Activated CD4-positive, CD25-positive, alpha-beta regulatory T cell treated with anti-CD3 and anti-CD28 coated beads, Interleukin-2, amount 50 U/mL, for 72 hours (primary cell): ENCODE measurements at places on chromosomes 7 and 10.

DNA sequence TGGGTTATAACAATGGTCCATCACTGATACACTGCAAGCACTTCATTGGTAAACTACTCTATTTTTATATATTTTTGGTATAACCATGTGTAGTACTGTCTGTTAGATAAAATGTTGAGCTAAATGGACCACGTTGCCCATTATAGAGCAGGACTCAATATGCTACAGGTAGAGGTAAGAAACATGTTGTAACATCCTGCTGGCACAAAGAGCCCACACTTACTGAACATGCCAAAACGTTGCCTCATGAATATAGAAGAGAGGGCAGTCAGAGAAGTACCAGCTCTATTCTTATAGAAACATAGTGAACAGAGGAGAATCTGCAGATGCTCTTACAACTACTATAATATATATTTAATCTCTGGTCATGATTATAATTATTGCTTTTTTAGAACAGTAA is 18.4 kb upstream of the MET start:
- no peak for DNase-seq

GRCh38 chr7:31327071-31327470 is 13.5 kb downstream of the NEUROD6 start:
- no peak for DNase-seq

DNA sequence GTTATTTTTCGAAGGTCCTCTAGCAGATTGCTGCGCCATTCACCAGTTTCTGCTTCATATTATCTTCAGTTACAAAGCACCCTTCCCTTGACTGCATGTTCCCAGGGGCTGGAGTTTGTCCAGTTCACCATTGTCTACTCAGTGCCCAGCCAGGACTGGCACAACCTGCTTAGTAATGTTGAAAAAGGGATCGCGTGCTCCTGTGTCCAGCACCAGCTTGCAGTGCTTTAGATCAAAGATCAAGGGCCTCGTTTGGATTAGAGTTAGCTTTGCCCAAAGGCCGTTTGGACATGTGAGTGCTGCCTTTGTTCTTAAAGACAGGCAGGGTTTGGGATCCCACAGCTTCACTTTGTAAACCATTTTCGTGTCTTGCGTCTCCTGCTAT is 867 bp downstream of the ATP6V0E2 start:
- no peak for DNase-seq

- no peak for DNase-seq
Observed at GRCh38 chr7:30549931-30550493, 44.7 kb upstream of the GARS1 start.

DNA sequence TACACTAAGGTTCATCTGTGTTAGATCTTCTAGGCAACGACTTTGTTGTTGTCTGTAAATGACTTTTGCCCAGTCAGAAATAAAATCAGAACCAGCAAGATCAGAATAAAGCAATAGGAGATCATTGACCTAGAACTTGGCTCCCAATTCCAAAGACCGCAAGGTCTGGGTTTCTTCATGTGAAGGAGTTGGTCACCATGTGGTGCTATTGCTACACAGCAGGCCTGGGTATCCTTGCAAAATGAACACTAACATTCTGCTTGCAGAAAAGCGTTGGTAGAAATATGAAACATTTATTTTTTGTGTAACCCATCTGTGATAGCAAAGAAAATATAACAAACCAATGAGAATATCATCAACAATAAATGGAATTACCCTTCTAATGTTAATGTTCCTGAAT is 831.0 kb downstream of the NXPH1 start:
- DNase-seq, result no peak

GRCh38 chr7:158268816-158269535 is 318.6 kb downstream of the PTPRN2 start:
- DNase-seq, result no peak

GRCh38 chr7:96111405-96111804 is 210.5 kb downstream of the SLC25A13 start:
- DNase-seq, result no peak

GRCh38 chr10:47397256-47397655 is 13.2 kb upstream of the ZNF488 start:
- DNase-seq, result no peak

GRCh38 chr10:106384496-106384895 is 780.0 kb downstream of the SORCS1 start:
- DNase-seq, result no peak

DNA sequence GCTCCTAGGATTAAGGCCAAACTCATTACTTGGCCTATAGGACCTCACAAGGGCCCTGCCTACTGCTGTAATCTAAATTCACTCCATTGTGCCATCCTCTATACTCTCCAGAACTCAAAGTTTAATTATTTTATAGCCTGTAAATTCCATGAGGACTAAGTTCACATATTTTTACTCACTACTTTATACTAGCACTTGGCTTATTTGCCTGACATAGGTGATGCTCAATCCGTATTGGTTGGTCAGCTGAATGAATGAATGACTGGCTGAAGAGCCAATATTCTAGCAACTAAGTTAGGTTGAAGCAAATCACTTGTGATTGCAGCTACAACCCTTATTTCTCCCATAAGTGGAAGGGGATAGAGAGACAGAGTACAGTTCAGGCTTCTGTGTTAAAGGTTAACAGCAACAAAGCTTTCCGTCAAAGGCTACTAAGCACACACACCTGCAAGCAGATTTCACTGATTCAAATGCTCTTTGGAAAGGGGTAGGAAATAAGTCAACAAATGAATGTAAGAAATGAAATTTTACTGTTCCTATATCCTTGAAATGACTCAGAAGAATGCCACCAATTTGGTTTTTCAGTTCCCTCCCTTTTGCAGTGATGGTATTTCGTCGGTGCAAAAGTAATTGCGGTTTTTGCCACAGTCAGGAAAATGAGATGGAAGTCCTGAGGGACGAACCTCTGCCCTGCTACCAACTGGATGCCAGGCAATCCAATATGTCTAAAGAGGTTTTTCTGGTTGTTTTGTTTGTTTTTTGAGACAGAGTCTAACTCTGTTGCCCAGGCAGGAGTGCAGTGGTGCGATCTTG is 120.7 kb downstream of the COL28A1 start:
- DNase-seq, result no peak

DNA sequence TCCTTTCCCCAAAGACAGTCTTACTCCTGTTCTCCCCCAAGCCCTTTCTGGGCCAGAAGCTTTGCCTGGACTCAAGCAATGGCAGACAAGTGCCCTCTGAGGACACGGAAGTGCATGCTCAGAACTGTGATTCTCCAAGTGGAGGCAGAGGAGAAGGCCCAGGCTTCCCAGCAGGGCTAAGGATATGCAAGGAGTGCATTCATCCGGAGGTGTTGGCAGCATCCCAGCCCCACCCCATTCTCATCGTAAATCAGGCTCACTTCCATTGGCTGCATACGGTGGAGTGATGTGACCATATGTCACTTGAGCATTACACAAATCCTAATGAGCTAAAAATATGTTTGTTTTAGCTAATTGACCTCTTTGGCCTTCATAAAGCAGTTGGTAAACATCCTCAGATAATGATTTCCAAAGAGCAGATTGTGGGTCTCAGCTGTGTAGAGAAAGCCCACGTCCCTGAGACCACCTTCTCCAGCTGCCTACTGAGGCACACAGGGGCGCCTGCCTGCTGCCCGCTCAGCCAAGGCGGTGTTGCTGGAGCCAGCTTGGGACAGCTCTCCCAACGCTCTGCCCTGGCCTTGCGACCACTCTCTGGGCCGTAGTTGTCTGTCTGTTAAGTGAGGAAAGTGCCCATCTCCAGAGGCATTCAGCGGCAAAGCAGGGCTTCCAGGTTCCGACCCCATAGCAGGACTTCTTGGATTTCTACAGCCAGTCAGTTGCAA is 1.4 kb upstream of the RBP3 start:
- DNase-seq, result no peak

DNA sequence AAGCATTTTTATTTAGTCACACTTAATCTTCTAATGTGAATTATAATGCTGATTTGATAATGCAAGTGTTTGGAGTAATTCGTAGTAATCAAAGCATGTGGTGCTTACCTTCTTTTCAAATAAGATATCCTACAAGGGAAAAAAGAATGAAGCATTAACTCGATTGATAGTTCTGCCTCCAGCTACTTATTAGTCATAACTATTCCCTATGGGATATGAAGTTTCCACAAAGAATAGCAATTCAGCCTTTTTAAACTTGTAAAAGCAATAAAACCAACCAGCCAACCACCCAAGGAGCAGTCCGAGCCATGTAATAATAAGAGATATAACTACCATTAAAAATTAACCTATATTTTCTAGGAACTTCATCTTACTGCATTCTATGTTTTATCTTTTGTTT is 11.6 kb downstream of the COL28A1 start:
- DNase-seq, result no peak

DNA sequence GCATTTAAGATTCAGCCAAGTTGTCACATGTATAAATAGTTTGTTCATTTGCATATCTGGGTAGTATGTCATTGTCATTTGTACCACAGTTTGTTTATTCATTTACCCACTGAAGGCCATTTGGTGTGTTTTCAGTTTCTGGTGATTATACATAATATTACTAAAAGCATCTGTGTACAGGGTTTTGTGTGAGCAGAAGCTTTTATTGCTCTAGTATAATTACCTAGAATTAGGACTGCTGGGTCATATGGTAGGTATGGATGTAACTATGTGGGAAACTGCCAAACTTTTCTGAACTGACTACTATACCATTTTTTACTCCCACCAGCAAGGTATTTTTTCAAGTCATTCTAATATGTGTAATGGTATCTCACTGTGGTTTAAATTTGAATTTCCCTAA is 584.0 kb upstream of the GHITM start:
- no peak for DNase-seq

DNA sequence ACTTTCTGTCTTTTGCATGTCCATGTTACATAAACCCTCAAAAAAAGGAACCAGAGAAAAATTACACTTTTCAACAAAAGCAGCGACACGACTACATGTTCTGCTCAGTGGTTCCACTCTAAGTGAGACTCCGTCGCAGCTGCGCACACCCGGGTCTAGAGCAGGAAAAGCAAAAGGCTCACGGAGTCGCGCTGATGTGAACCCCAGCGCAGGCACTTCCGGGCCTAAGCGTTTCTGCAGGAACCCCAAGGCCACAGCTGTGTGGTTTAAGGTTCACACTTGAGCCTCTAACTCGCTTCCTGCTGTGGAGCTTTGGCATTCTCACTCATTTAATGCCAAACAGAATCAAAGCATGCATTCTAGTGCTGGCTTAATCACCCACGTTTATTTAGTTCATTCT is 240.3 kb downstream of the DNAJB6 start:
- no peak for DNase-seq

DNA sequence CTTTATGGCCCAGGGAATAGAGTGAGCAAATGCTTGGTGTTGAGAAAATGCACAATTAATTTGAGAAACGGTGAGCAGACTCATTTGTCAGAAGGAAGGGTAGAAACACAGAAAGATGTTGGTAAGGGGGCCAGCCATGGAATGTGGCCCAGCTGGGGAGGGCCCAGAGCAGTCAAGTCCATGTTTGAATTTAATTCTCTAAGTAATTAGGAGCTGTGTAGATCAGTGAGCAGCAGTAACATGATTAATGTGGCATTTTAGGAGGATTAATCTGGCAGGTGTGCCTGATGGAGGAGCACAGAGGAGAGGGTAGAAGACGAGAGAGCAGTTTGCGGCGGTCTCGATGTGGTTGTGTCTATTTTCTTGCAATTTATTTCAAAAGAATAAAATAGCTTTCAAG is 218.7 kb downstream of the FRMD4A start:
- no peak for DNase-seq

- DNase-seq, result no peak
Observed at GRCh38 chr10:4809156-4809555, 16.9 kb upstream of the AKR1E2 start.

DNA sequence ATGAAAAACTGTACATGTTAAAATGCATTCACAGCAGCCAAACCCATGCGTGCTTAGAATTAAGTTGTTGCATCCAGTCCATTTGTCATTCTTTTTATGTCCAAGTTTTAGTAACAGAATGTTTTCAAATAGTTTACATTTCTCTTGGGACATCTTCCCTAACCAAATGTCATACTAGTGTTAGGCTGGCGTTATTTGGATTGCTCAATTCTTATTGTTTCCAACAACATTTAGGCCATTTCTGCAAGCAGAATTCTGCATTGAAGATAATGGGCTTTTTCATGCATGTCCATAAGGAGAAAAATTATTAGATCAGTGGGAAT is 203.0 kb downstream of the HIBADH start:
- DNase-seq, result no peak

GRCh38 chr7:13551503-13551902 is 438.0 kb downstream of the ETV1 start:
- DNase-seq, result no peak

DNA sequence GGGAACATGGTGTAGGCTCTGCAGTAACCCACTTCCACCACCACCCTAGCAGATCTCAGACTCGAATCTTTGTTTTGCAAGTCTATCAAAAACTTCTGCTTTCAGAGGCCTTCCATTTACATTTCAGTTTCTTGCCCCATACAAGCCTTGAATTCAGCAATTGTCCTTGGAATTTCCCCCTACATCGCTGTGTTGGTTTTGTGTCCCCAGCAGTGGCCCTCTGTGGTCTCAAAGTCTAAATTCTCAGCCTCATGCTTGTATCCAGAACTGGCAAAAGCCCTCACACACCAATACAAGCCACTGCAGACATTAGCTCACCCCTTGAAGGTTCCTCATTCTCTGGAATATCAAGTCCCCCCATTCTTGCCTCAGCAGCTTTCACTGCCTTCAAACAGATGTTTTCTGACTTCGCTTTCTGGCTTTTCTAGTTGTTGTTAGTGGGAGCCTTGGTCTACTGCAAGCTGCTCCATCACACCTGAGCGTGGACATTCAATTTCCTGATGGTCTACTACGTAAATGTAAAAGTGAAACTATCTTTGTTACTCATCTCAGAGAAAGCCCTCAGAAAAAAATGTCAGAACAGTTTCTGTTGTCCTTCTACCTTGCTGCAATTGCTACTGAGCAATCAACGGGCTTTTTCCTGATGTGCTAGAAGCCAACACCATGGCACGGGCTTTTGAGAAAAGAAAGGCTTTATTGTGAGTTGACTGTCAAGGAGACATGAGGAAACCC is 1.8 kb upstream of the NUB1 start:
- no peak for DNase-seq

DNA sequence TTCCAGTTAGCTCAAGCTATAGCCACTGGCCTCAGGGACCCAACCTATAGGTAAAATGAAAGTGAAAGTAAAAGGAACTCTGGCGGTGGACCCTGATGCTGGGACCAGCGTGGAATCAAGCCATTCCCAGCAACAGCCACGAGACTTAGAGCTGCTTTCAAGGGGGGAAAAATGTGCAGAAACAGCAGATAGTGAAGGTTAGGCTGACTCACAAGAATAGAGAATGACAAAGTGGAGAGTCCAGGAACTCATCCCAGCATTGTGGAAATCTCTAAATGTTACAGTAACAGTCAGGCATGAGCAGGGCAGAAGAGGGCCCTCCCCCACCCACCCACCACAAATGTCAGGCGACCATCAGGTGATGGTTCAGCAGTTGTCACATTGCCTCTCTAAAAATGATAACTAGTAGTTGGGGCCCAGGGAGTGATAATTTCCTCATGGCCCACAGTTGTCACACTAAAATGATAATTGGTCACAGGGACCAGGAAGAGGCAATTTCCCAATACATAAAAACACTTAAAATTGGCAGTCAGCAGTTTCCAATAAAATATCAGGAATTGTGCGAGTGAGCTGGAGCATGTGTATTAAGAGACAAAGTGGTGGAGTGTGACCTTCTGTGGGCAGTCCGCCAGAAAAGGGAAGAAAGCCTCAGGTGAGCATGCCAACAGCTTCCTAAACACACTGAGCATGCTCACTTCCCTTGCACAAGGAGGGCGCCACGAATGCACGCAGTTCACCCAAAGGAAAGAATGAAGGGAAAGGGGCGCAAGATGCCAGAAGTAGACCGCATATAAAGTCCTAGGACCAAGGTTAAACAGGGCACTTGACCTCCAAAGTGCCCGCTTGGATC is 129.8 kb upstream of the PPP1R3A start:
- DNase-seq, result no peak

GRCh38 chr7:44541028-44541869 is at the start of gene NPC1L1:
TSS of gene NPC1L1 (minus strand) at chr7:44541330. CDS start at chr7:44541259, 71 bp downstream.
- no peak for DNase-seq
